Activated T-cell treated with anti-CD3 and anti-CD28 coated beads for 4 hours (primary cell): ENCODE measurements at places on chromosomes 12 and 14.

DNA sequence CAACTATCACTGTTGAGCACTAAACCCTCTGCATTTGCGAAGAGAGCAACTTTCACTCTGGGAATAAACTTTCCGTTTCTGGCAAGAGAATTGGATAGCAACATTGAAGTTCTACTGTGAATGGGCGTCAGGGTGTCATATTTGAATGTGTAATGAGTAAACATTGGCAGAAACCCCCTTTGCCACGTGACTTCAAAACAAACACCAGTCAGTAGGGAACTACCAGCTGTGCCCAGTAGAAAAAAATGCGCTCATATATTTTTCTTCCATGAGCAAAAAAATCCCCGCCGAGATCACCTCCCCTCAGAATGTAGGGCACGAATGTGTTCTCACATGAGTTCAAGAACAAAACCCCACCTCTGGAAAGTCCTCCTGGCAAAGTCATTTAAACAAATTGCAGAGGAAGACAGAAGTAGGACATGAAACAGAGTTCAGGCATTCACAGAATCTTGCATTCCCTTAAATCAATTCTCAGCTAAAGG, 80.6 kb downstream of the BTG1 start:
- no peak for DNase-seq

DNA sequence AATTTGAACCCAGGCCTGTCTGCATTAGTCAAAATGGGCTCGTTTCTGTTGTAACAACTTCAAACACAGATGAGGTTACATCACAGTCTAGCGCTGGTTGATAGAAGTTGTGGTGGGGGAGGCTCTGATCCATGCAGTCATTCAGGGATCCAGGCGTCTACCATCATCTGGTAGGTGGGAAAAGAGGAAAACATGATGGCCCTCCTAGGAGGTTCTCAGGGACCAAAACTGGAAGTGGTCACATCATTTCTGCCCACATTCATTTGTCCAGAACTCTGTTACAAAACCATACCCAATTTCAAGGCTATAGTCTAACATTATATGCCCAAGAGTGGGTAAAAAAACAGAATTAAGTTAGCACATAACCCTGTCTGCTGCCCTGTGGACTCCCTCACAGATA, 135.1 kb downstream of the PHETA1 start:
- no peak for DNase-seq

DNA sequence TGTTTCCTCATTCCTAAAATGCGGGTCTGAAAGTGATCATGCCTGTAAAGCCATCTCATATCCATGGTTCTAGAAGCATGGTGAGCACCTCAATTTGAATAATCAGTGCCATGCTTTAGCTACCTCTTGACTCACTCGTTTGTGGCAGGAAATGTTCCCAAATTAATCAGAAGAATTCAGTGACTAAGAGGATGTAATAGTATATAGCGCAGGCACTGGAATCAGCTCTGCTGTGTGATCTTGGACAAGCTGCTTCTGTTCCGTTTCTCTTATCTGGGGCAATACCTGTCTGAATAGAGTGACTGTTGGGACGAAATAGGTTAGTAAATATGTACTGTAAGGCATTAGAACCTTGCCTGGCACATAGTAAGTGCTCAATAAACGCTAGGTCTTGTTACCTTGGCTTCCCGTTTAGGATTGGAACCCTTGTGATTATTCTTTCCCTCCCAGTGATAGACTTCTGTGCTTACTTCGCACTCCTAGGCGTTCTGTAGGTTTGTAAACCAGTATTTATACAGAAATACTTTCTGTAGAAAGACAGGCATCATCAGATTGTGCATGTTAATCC, 820 bp upstream of the SMAGP start:
- no peak for DNase-seq

DNA sequence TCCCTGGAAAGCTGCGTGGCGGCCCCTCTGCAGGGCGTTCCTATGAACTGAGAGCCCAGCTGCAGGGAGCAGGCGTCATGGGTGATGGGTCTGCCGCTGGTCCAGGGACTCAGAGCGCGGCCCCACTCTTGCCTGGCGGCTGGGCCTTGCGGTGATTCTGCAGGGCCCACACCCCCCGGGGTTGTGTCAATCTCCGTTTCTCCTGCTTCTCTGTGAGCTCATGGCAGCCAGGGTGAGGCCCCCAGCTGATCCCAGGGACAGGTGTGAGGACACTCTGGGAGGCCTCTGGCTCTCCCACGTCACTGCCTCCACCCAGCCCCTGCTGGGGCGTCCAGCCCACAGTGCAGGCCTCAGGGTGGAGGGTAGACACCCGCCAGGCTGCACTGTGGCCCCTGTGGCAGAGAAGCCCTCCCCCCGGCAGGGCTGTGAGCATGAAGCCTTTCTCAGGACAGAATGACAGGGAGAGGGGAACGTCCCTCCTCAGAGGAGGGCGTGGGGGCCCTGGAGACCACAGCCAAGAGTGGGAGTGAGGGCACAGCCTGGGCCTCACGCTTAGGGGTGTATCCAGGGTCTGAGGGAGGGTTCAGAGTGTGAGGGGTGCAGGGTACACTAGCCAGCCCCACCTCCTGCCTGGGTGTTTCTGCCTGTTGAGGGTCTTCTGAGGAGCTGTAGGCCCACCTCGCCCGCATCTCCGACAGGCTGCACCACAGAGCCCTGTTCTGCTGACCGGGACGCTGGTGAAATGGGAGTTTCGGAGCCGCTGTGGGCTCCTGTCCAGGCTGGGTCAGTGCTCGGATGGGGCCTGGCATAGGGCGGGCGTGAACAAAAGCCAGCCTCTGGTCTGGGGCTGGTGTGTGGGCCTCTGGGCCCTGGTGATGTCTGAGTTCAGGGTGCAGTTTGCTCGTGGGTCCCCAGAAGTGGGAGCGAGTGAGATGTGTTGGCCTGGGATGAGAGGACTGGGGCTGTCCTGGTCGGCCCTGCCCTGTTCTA, 26.7 kb upstream of the CRIP2 start:
- DNase-seq: no peak

- no peak for DNase-seq
Measured at GRCh38 chr12:56389412-56389811, 26.8 kb upstream of the APOF start.

- no peak for DNase-seq
Measured at GRCh38 chr14:51818748-51819380, 41.5 kb upstream of the GNG2 start.

GRCh38 chr12:75908961-75909605, 122.5 kb downstream of the PHLDA1 start:
- DNase-seq: no peak

GRCh38 chr12:21775133-21775820, 771 bp upstream of the KCNJ8 start:
- DNase-seq: no peak

GRCh38 chr14:56676042-56676441, 96.4 kb downstream of the TMEM260 start:
- DNase-seq: no peak

DNA sequence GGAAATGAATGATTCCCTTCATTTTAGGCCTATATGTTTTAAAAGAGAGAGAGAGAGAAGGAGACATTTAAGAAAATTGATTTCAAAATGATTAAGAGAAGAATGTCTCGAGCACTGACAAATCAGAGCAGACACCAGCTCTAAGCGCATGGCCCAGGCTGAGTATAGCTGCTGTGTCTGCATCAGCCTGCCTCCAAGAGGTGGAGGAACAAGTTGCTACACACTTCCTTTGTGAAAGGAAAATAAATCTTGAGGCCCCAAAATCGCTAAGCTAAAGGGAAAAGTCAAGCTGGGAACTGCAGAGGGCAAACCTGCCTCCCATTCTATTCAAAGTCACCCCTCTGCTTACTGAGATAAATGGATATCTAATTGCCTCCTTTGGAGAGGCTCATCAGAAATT, 728.7 kb upstream of the TMEM132C start:
- DNase-seq: no peak

DNA sequence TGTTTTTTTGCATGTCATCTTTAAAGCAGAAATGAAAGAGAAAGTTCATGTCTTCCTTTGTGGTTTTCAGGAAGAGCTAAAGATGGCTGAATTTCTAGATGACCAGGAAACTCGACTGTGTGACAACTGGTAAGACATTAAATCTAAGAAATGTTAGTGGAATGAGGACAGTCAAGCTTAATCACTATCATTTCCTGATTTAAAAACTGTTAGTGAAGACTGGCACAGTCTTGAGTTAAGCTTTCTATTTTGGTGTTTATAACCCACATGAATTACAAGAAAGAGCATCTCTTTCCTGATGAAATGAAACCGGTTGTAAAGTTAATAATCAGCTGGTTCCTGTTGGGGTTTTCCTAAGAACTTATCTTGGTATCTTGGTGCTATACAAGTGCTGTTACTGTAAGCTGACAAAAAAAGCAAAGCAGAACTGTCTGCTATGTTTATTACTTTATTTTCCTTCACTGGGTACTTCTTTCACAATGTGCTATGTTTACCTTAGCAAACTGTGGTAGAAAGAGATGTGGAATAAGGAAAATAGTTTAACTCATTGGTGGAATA, 5.2 kb downstream of the TRAFD1 start:
- no peak for DNase-seq

- no peak for DNase-seq
Measured at GRCh38 chr12:6701078-6701768, 608 bp upstream of the PIANP start.

GRCh38 chr12:69405566-69405865, 46.0 kb downstream of the YEATS4 start:
- DNase-seq: no peak

DNA sequence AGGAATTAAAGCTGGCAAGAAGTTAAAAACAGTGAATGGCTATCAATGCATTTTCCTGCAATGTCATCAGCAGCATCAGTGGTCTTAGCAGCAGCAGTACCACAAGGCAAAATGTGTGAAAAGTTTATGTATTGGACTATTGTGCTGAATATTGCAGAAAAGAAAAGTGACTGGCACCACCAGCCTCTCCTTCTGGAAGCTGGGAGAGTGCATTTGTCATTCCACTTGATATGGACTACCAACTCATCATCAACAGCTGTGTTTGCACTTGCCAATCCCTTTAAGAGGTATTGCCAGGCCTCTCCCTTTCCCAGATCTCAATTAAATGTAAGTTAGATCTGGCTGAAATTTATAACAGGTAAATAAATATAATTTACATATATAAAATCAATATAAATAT, 151.0 kb upstream of the GZMB start:
- DNase-seq: no peak

- no peak for DNase-seq
Measured at GRCh38 chr14:69483765-69484443, 624 bp upstream of the PLEKHD1 start.

GRCh38 chr12:22797701-22798100, 172.7 kb downstream of the ETNK1 start:
- DNase-seq: no peak

DNA sequence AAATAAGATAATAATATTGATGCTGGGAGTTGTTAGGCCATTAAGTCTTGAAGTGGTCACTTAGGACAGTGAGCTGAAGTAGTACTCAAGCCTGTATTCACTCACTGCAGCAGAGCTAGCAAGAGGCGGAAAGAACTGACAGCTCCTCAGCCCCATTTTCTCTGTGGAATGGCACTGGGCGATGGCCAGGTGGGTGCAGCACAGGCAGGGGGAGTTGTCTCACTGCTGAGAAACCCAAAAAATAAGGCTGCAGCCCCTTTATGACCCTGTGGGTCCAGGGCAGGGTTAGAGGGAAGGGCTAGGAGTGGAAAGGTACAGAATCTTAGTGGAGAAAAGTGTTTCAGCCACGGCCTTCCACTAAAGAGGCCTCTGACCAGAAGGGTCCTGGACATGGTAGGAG, 35.5 kb downstream of the PDZRN4 start:
- DNase-seq: no peak

DNA sequence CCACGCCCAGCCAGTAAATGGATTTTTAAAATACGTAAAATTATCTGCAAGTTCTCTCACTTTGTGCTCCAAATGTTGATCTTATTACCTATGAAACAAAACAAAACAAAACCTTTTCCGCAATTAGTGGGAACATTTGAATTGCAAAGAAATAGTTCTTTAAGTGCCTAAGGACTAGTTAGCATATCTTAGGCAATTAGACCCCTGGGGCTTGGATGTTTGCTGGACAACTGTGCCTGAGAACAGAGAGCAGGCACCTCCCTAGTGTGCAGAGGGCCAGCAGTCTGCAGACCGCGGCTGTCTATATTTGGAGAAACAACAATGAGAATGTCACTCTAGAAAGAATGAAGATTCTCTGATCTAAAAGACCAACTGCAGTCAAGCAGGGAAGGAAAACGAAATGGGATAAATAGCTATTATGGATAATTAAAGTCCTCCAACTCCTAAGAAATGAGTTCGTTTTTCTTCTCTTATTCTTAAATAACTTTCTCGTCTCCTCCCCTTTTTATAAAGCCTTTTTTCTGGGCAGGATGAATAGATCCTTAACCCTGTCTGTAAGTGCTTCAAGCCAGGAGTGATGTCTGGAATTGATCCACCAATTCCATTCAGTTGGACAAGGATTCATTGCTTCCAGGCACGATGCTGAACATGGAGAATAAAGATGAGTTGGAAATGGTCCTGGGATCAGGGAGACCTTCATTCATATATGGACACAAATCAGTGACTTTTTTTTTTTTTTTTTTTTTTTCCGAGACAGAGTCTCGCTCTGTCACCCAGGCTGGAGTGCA, 16.2 kb downstream of the SLC17A8 start:
- no peak for DNase-seq

GRCh38 chr12:19045426-19045825, 84.1 kb upstream of the PLEKHA5 start:
- DNase-seq: no peak

GRCh38 chr12:122687086-122687485, 16.1 kb downstream of the HCAR2 start:
- DNase-seq: no peak

DNA sequence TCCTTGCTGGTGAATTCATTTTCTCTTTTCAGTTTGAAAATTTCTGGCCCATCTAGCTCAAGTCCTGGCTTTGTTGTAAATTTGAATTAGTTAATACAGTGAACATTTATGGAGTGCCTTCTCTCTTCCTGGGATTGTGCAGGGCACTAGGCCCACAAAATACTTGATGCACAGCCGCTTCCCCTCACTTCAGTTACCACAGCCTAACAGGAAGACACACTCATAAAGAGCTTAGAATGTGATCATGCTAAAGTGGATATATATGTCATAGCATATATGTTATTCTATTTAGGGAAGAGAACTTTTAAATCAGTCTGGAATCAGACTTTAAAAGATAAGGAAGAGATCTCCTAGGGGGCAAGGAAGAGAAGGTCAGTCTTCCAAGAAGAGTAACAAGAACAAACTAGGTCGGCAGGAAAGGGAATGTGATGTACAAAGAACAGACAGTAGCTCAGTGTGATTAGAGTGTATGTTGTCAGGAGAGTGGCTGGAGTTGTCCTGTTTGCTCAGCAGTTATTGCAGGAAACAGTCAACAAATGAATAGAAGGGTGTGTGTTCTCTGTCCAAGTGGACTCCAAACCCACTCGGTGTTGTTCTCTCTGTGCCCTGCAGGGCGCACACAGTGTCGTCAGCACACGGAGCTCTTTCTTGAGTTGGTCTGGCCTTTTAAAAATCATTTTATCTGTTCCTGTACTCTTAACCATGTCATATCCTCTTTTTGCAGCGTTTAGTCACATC, 74.4 kb downstream of the DAAM1 start:
- no peak for DNase-seq

DNA sequence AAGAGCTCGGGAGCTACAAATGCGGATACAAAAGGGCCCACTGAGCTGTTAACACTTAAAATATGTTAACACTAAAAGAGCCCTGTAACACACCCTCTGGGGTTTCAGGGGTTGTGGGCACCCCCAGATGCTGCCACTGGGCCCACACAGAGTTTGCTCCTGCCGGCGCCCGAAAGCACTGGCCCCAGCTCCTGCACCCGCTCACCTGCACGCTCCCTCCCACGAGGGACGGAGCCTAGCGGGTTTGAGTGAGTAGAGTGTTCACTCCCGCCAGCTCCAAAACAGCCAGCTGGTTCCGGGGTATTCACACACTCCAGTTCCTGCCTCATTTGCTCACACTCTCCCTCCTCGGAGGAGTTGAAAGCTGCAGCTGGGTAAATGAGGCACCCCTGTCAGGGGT, 357.7 kb downstream of the ETNK1 start:
- DNase-seq: no peak
